ENCODE measurements at places on chromosomes 5 and 9. TPM values are rescaled to one million over a fixed set of nuclear protein-coding genes. Genes with fewer than 3 reads are reported as not detected.

DNA sequence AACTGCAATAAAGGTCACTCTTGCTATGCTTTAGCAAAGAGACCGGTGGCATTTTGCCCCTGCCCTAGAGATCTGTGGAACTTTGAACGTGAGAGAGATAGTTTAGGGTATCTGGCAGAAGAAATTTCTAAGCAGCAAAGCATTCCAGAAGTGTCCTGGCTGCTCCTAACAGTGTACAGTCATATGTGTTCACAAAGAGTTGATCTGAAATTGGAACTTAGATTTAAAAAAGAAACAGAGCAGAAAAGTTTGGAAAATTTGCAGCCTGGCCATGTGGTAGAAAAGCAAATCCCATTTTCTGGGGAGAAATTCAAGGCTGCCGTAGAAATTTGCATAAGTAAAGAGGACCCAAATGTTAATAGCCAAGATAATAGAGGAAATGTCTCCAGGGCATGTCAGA is 169.2 kb downstream of the FGF1 start:
- no peaks in the 10 kb centered on the region for H3K36me3 ChIP-seq
- no peaks in the 10 kb centered on the region for H3K27me3 ChIP-seq
- H3K4me1 ChIP-seq = peaks cover 16% of the 10 kb centered on the region
- H3K4me3 ChIP-seq = no peak overlapping the region
- no peak for DNase-seq
- H3K27ac ChIP-seq = no peak overlapping the region

DNA sequence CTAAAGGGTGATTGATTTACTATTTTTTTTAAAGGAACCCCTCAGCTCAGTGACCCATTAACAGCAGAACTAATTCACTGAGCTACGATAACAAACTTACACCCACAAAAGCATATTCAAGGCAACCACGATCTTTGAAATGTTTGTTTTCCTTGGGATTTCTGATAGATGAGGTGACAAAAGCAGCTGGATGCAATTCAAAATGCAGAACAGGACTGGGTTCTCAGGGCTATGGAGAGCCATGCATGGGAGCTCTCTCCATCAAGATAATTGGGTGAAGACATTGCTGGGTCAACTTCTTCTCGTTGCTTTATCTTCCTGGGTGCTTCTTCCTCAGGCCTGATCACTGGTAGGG is 60.1 kb downstream of the PAPPA start:
- peaks cover 8% of the 10 kb centered on the region for H3K4me1 ChIP-seq
- no peak for DNase-seq
- no peak overlapping the region for H3K27ac ChIP-seq

- no peaks in the 10 kb centered on the region for H3K4me1 ChIP-seq
- no peaks in the 10 kb centered on the region for H3K36me3 ChIP-seq
- DNase-seq = peak; percentile 62
- no peak overlapping the region for H3K27ac ChIP-seq
Observed at GRCh38 chr9:101119206-101119819, 90.8 kb downstream of the PLPPR1 start.

GRCh38 chr5:72815580-72816283 is 729 bp upstream of the TNPO1 start:
- no peak for DNase-seq
- no peaks in the 10 kb centered on the region for H3K27me3 ChIP-seq
- peak overlapping the region; percentile 98 for H3K27ac ChIP-seq
- no peaks in the 10 kb centered on the region for H3K36me3 ChIP-seq

GRCh38 chr9:125690679-125691078 is 16.3 kb downstream of the MAPKAP1 start:
- no peaks in the 10 kb centered on the region for H3K27me3 ChIP-seq
- DNase-seq = no peak
- 0 out of 2 replicates have a peak, but pooled peaks cover 8% of the 10 kb centered on the region for H3K4me1 ChIP-seq
- H3K4me3 ChIP-seq = no peak overlapping the region
- H3K27ac ChIP-seq = no peak overlapping the region
- H3K36me3 ChIP-seq = 0 out of 2 replicates have a peak, but pooled peaks cover 6% of the 10 kb centered on the region

Gene SCGB3A2
- total RNA-seq = not detected

DNA sequence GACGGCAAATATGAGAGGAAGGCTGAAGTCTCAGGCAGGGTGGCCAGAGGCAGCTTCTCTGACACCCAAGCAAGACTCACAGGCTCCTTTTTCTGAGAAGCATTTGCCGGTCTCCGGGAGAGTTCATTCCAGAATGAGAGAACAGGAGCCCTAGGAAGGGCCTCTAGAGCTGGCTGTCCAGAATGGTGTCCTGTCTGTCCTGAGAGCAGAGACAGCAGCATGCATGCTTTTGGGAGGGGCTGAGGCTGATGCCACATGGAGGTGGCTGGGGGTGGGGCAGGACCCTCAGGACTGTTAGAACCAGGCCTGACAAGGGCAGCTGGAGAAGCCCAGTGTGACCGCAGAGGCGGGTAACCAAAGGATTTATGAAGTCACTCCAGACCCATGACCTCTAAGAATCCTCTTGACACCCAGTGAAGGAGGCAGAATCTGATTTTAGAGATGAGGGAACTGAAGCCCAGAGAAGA is 60.0 kb downstream of the SHB start:
- peaks cover 24% of the 10 kb centered on the region for H3K4me1 ChIP-seq
- H3K36me3 ChIP-seq = no peaks in the 10 kb centered on the region
- H3K4me3 ChIP-seq = no peak overlapping the region

Gene ADGRD2
- not detected for total RNA-seq

DNA sequence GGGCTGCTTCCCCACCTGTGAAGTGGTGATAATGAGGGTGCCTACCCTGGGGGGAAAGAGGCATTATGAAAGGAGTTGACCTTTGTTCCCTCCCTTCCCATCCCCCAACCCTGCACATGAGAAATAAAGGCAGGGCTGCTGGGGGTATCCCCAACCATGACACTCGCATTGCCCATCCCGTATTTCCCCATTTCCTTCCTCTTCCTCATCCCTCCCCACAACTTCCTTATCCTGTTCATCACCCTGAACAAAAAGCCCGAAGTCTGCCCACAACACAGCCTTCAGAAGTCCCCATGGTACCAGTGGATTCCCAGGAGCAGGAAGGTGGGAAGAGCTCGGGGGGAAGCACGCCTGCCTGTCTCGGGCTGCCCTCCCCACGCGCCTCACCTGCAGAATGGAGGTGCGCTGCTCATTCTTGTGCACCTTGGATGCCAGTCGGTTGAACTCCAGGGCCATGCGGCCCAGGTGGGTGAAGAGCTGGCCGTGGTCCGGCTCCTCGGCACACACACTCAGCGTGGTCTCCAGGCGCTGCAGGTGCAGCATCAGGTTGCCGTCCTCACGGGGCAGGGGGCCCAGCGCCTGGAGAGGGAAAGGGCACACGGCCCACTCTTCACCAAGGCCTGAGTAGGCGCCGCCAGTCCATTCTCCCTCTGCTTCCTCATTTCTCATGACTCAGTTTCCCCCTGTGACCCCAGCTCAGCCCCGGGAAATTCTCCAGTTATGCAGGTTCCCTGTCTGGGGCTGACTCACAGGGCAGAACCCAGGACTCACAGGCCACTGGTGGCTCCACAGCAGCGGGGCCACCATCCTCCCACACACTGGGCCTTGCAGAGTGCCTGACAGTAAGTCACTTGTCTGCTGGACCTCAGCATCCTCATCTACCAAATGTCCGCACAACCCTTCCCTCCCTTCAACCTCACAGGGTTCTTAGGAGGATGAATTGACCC is 24.2 kb downstream of the TNIP1 start:
- no peaks in the 10 kb centered on the region for H3K27me3 ChIP-seq
- peaks cover 16% of the 10 kb centered on the region for H3K36me3 ChIP-seq
- H3K4me1 ChIP-seq = 0 out of 2 replicates have a peak, but pooled peaks cover 3% of the 10 kb centered on the region

DNA sequence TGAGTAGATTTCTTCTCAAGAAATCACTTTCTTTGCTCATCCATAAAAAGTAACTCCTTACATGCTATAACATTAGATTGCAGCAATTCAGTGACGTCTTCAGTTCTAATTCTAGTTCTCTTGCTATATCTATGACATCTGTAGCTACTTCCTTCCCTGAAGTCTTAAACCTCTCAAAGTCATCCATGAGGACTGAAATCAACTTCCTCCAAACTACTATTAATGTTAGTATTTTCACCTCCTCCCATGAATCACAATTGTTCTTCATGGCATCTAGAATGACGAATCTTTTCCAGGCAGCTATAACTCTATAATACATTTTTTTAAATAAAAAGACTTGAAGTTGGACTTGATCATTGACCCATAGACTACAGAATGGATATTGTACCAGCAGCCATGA is 46.2 kb upstream of the PRRC1 start:
- DNase-seq = no peak
- H3K27me3 ChIP-seq = peaks cover 9% of the 10 kb centered on the region
- no peaks in the 10 kb centered on the region for H3K36me3 ChIP-seq
- H3K4me1 ChIP-seq = no peaks in the 10 kb centered on the region
- no peak overlapping the region for H3K27ac ChIP-seq

Data from GM23248 (cell line).